ENCODE measurements at places on chromosomes 5 and 9.

DNA sequence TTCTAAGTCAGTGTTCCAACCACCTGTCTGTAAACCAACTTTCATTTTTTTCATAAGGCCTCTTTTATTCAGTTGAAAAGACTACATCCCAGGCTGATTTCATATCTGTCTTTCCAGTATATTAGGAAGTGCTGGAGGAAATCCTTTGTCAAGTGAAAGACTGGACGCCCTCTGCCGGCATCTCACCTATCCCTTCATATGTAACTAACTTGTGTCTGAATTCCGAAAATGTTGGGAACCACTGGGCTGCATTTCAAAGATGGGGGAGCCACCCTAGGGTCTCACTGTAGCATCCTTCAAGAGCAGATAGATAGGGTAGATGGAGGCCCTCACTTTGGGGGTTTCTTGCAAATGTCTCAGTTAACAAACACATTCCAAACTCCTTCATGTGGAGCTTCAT lies 569.8 kb downstream of the CTNND2 start:
- DNase-seq = no peak

- DNase-seq = no peak
These were observed 36.5 kb downstream of the FOXD1 start for GRCh38 chr5:73411936-73412596.

GRCh38 chr9:99850736-99851499 lies 29.2 kb downstream of the NR4A3 start:
- no peak for DNase-seq

DNA sequence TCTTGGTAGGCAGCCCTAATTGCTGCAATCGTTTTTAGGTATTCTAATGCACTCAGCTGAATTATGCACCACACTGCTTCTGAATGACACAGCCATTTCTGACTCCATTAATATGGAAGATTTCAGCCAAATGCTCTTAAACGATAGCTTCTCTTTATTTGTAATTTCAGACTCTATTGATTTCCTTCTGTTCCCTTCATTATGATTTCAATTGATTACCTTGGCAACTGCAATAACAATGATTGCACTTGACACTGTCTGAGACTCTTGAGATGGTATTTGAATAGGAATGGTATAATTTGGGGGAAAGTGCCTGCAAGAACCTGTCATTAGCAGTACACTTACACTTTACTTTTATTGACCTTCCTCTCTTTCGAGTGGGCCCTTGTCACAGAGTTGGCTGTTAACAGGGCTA lies 296.1 kb upstream of the DMAC1 start:
- DNase-seq = no peak

DNA sequence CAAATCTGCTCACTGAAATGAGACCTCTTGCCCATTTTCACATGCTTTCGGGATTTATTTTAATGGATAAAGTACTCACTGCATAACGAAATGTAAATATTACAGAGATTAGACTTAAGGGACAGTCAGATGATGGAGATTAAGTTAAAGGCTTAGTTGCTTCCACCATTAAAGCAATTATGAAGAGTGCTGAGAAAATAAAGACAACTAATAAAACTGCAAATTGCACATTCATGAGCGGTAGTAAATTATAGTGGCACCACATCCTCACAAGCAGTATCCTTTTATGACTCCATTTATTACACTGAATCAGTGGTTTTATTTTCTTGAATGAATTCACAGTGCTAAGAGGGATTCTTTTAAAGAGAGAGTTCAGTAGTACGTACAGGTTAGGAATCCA lies 76.2 kb upstream of the TMED7 start:
- no peak for DNase-seq

DNA sequence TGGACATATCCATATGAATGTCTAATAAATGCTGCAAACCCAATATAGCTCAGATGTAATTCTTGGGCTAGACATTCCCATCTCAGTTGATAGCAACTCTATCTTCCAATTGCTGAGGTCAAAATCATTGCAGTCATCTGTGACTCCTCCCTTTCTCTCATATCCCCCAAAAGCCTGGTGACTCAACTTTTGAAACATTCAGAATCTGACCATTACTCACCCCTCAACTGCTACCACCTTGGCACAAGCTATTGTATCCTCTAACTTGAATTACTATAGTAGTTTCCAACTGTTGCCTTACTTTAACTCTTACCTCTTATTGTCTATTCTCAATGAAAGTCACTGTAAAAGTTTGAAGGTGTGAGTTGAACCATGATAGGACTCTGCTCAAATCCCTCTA lies 600.1 kb upstream of the RGMB start:
- DNase-seq = no peak

DNA sequence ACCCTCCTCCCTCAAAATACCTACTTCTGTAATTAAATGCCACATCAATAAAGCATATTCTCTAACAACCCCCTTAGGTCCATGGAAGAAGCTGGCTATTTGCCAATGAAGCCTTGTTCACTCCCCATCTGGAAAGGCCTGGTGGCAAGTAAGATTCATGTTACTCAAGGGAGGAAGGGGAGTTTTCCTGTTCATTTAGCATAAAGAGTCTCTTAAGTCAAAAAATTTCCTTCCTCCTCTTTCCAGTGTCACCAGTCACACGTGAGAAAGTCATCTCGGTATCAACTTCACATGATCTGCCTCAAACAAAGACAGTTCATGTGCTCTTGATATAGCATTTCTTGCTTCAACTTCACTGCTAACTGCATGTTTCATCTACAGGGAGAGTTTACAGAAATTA lies 32.7 kb upstream of the RIC1 start:
- no peak for DNase-seq

- no peak for DNase-seq
These were observed 166.3 kb downstream of the DOCK2 start for GRCh38 chr5:169803077-169803981.

- no peak for DNase-seq
These were observed 157.1 kb downstream of the PBX3 start for GRCh38 chr9:125904155-125904851.

DNA sequence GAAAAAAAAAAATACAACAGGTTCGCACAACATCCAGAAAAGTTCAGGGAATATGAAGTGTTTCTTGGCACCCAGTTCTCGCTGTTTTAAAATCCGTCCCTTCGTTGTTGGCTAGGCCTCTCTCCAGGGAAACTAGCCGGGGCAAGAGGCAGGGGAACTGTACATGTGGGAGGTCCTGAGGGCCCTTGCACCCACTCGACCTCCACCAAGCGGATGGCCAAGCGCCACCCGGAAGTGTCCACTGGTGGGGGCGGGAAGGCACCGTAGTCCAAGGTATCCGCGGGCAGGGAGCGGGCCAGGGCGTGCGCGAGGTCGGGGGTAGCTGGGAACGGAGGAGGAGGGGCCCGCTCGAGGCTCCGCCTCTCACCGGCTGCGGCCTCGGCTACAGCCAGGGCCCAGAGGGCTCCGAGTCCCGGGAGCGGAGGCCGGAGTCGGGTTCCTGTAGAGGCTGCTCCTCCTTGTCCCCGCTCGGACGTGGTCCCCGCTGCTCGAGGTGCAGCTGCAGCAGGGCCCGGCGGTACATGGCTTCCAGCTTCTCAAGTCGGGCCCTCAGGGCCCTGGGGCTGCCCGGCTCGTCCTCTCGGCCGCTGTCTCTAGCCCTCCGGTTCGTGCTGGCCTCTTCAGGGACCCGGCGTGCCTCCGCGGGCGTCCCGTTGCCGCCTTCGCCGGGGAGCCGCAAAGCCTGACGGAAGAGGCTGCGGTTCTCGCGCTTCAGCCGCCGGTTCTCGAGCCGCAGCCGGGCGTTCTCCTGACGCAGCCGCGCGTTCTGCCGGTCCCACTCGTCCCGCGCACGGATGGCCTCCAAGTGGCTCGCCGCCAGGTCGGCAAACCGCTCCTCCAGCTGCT lies 720 bp downstream of the TUSC1 start:
- no peak for DNase-seq

- no peak for DNase-seq
These were observed 11.6 kb upstream of the ABL1 start for GRCh38 chr9:130823435-130823834.

- no peak for DNase-seq
These were observed 264.6 kb downstream of the SEC61B start for GRCh38 chr9:99486684-99487083.

- no peak for DNase-seq
These were observed 316.1 kb downstream of the TLE1 start for GRCh38 chr9:81373294-81373693.

DNA sequence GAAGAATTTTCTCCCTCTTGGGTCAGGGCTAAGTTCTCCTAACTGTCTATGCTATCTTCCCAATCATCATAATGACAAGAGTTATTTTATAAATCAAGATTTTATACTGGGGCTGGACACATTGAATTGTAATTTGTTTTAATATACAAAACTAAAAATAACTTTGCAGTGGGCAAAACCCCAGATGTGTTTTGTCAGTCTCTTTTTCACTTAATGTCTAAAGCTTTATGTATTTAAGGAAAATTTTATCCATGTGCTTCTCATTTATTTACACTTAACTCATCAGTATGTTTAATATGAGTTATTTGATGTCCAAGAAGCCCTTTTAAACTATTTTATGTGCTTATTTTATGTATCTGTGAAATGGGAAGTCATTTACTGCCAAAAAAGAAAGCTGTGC lies 362.8 kb upstream of the ADAMTSL1 start:
- no peak for DNase-seq

GRCh38 chr5:119343766-119344165 lies 12.1 kb upstream of the TNFAIP8 start:
- peak; percentile 58 for DNase-seq

DNA sequence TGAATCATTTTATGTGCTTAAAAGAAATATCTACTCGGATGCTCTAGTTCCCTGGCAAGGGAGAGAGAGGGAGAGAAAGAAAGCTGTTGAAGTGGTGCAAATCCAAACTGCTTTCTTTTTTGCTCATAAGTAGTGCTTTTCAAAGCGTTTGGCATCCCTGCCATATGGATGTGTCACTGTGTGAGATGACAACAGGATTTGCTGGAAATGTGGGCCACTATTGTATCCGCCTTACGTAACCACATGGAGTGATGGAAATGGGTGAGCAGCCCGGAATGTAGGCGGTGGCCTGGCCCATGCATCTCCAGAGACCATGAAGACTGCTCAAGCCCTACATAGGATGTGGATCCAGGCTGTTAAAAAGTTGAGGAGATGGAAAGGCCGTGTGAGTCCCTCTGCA lies 30.8 kb downstream of the TJP2 start:
- DNase-seq = no peak

DNA sequence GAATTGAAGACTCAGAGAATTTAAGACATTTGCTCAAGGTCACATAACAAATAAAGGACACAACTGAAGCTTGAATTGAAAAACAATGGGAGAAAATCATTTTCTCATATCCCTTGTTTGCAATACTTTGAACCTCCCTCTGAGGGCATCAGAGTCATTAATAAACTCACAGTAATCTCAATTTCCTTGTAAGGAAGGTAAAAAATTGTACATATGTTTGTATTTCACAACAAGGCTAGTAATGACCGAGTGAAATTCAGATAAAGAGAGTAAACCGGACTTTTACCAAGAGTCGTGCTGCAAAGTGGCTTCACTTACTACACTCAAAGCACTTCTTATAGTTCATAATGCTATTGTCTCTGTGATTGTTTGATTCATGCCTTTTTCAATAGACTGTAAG lies 665.0 kb downstream of the NR2F1-AS1 start:
- no peak for DNase-seq

DNA sequence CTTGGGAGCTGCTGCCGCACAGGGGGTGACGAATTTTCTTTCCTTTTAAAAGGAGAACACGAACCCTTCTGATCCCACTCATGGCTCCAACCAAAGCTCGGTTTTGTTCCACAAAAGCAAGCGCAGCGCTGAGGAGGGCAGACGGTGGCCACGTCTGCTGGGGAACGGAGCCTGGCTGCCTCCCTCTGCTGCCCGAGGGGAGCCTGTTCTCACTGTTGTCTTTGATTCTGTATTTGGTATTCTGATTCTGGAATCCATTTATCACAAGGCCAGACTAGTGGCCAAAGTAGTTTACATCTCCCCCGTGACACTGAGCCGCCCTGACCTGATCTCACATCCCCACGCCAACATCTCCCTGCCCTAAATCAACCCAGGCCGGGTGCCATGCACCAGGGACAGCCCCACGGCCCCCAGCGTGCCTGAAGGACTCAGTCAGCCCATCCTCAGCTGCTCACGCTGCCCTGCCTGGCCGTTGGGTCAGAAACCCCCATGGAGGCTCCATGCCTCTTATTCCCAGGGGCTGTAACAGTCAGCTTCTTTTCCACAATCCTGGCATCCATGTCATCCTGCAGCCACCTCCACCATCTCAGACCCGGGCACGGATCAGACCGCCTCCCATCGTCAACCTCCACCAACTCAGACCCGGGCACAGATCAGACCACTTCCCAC lies 6.7 kb upstream of the NSMF start:
- no peak for DNase-seq

DNA sequence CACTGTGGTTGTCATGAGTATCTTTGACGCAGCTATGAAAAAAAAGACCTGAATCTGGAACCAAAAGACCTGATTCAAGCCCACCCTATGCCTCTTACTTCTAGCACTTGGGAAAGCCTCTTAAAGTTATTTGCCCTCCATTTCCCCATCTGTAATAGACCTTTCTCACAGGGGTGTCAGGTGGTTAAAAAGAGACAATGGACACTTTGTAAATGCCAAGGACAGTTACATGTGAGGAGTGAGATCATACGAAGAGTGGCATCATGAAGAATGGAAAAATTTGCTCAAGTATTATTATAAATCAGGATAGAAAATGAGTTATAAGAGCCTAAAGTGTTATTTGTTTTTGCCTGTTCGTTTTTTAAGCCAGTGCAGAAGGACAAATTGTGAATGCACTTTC lies 46.5 kb downstream of the ACTL7B start:
- no peak for DNase-seq

DNA sequence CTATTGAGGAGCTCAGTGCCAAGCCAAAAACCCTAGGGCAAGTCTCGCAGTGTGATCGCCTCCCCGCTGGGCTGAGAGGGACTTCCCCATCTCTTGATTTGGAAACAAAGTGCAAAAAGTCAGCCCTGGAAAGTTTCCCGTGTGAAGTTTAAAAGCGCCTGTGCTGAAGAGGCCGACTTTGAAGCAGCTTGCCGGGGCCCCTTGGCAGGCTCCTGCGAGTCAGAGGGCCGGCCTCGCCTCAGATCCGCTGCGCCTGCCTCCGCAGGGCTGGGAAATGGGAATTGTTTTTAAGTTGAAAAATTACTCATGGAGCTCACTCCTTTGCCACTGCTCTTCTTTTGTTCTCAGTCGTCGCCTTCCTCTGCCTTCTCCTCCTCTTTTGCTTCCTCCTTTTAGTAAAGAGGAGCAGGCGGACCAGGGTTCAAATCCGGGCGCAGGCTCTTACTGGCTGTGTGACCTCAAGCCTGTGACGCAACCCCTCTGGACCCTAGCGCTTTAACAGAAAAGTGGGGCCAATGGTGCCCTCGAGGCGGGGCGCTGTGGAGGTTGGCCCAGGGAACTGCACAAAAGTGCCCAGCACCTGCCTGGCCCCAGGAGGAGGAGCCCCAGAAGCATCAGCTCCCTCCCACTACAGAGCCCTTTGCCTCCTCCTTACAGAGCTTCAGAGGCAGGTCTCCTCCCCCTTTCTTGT lies 14.7 kb upstream of the LHX2 start:
- DNase-seq = no peak

GRCh38 chr5:177469750-177470525 lies 3.5 kb downstream of the DBN1 start:
- no peak for DNase-seq

DNA sequence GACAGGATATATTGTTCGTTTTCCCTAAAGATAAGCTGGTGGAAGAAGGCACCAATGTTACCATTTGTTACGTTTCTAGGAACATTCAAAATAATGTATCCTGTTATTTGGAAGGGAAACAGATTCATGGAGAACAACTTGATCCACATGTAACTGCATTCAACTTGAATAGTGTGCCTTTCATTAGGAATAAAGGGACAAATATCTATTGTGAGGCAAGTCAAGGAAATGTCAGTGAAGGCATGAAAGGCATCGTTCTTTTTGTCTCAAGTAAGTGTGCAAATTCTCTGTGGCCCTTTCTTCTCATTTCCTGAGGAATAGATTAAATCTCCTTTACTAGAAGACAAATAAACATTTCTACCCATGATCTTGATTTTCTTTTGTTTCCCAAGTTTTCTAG lies 38.0 kb downstream of the OSMR start:
- no peak for DNase-seq
